ENCODE measurements at places on chromosomes 1 and 21.

GRCh38 chr1:22900451-22900850, 72.2 kb downstream of the LACTBL1 start:
- DNase-seq = peak; percentile 19

- peak; percentile 67 for DNase-seq
These were observed 6.2 kb downstream of the SLC26A9 start for GRCh38 chr1:205936846-205937586.

- no peak for DNase-seq
These were observed 299.3 kb upstream of the VAMP3 start for GRCh38 chr1:7471836-7472235.

DNA sequence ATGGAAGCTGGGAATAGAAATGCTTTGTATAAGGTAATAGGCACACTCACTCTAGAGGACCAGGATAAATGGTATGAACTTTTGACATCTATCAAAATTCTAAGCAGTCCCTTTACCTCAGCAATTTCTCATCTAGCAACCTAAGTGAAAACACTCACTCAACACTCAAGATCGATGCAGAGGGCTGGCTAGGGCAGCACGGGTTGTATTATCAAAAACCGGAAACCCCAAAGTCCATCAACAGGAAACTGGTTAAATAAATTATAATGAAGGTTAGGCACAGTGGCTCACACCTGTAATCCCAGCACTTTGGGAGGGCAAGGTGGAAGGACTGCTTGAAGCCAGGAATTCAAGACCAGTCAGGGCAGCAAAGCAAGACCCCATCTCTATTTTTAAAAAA, 9.4 kb downstream of the USP48 start:
- no peak for DNase-seq

GRCh38 chr1:62070384-62071011, 124.2 kb upstream of the L1TD1 start:
- peak; percentile 10 for DNase-seq

- no peak for DNase-seq
These were observed 355.4 kb downstream of the PLPP3 start for GRCh38 chr1:56223968-56224367.

DNA sequence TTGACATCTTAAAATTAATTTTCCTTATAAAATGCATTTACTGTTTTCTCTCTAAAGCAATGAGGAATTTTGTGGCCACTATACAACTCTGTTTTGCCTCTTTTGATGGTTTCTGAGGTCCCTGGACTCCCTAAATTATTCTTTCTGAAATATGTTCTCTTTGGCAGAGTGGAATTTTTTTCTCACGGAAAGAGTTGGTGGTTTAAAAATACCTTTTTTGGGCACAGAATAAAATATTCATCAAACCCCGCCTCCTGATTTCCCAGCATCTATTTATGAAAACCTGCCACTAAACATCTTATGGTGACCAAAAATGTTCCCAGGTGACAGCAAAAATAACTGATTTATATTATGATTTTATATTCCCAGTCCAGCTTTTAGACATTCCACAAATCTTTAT, 165.3 kb upstream of the SYT6 start:
- DNase-seq = peak; percentile 84

DNA sequence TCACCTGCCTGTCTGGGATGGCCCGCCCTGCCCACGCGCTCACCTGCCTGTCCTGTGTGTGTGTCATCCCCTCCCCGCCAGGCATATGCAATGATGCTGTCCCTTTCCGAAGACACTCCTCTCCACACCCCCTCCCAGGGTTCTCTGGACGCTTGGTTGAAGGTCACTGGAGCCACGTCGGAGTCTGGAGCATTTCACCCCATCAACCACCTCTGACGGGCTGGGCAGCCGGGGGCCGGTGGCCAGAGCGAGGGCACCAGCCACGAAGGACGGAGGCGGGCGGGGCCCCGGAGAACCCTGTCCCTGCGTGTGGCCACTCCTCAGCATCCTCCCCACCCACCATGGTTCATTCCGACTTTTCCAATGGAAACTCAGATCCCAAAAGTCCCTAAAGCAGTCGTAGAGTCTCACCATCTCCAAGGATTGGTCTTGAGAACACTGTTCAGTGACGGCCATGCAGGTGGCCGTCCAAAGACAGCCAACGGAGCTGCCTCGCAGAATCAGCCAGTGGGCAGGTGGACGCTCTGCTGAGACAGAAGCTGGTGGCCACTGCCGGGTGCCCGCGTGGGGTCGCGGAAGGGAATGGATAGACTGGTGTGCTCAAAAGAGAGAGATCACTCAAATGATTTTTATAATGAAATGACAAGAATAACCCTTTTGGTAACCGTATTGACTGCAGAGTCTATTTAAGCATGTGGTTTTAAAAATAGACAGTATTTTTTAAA, 20.7 kb upstream of the ARHGEF16 start:
- DNase-seq = no peak

DNA sequence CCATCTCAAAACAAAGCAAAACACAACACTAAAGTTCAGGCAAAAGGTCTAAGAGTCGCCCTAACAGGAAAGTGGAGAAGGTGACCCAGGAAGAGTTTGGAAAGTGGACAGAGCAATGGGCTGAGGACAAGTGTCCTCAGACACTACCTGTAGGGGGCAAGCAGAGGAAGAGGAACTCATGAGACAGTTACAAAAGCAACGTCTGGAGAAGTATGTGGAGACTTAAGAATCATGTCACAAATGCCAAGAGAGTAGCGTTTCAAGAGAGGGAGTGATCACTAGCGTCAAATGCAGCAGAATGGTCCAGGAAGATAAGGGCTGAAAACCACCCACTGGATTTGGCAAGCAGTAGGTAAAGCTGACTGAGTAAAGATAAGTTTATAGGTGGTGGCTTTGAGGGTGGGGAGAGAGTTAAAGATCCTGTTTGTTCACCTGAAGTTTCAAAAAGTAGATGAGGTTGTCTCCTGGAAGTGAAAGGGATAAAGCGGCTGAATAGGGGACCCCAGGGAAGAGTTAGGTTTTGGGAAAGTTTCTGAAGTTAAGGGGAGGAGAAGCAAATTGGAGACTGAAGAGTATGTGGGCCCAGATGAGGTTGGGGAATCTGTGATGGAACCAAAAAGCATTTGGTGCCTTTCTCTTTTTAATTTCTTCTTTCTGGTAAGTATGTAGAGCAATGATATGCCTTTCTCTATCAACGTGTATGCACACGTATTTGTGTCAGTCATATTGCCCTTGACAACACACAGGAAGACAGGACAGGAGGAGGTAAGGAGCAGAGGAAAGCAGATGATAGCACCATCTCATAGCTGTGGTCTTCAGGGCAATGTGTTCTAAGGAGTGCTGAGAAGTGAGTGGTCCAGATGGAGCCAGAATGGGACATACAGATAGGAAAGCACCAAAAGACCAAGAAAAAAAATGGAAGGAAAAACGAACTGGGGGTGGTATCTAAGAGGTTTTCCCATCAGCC, 3.1 kb downstream of the BSDC1 start:
- DNase-seq = no peak

DNA sequence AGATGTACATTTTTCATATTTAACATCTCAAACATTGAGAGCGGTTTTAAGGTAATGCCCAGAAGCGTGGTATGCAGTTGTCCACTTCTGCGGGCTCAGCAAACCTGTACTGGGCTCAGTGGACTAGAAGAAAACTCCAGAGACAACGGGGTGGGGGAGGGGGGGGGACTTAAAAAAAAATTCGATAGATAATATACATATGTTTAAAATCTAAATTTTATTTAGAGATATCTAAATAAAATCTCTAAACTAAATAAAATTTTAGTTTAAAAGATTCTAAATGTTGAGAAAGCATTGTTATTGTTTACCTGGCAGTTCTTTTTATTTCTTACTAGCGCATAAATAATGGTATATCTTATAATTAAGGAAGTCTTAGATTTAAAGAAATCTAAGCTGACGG, 1.1 kb upstream of the IL12RB2 start:
- DNase-seq = no peak

GRCh38 chr1:10772711-10773110, 23.7 kb downstream of the CASZ1 start:
- no peak for DNase-seq

GRCh38 chr1:228753786-228754360, 18.6 kb downstream of the RHOU start:
- no peak for DNase-seq

DNA sequence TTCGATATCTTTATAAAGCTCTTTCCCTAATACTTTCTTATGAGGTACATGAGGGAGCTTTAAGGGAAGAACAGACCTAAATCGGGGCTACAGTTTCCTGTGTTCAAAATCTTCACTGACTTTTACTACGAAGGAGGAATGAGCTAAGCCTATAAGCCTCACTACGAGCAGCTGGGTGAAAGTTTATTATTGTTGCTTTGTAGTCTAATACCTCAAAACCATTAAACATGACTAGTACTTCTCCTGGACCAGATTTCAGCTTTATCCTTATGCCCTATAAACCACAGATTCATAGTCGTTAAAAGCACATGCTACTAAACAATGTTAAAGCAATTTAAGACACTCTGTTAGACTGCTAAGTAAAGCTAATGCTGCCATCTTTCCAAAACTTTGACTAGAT, 30.2 kb downstream of the NDC1 start:
- DNase-seq = peak; percentile 83

DNA sequence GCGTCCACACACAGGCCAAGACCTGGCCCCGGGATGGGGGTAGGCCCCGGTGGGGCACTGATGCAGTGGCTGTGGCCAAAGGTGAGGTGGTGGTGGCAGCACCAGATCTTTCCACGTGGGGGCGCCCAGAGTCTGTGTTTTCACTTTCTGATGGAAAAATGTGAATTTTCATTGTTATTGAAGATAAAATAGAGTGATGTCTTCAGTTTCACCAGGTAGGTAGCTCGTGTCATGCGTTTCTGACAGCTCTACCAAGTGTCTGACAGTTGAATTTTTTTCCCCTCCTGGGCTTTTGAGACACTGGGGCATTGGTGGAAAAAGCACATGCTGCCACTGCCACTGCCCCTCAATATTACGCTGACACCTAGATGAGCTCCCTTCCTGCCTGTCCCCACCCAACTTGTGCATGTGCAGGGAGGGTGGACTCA, 40.0 kb upstream of the MAGOH start:
- peak; percentile 23 for DNase-seq

DNA sequence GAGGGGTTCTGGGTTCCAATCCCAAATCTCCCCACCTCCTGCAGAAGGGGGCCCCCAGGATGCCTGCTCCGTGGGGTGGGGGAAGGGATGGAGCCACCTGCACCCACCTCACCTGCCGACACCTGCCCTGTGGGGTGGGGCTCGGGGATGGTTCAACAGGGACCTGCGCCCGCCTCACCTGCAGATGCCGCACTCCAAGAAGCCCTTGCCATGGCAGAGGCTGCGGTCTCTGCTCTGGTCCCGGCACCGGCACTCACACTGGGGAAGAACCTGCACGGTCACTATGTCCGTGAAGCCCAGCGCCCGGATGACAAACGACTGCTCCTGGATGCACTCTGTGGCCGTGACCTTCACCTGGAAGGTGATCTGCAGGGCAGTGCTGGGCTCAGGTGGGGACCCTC, 18.1 kb upstream of the PTTG1IP start:
- DNase-seq = no peak

- peak; percentile 97 for DNase-seq
These were observed 20.7 kb upstream of the MFSD2A start for GRCh38 chr1:39933956-39934941.

- no peak for DNase-seq
These were observed 9.5 kb downstream of the UCK2 start for GRCh38 chr1:165836664-165837482.

- DNase-seq = no peak
These were observed 24.2 kb downstream of the OLFML3 start for GRCh38 chr1:114003431-114003830.

GRCh38 chr1:161131523-161132409, 701 bp downstream of the DEDD start:
- peak; percentile 35 for DNase-seq

DNA sequence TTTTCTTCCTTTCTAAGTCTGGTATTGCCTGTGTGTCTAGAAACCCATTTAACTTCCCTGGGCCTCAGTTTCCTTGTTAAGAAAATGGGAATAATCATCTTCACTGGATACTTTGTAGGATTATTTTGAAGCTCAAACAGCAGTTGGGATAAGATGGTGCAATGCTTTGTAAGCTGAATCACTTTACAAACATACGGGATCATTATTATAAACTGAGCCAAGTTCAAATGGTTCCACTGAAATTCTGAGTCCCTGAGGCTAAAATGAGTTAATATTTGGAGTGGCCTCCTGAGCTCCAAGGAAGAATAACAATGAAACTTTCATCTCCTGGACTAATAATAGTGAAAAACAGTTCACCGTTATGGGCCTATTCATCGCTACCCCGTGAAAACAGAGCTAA, 388.0 kb downstream of the PLPP3 start:
- no peak for DNase-seq

DNA sequence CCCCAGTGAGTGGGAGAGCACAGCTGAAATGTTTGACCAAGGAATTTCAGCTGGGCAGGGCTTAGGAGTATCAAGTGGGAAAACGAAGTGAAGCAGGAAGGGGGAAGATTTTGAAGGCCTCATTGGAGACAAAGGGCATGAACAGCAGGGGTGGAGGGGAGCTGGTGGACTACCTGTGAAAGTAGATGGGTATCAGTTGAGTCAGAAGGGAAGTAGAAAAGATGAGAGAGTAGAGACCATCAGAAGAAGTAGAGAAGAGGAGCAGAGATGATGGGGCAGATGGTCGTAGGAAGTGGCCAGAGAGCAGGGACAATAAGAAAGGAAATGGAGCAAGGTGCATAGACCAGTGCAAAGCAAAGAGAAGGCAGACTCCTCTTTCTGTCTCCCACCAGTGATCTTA, 189.0 kb upstream of the RUNX1 start:
- DNase-seq = no peak

- no peak for DNase-seq
These were observed 3.1 kb downstream of the AGO1 start for GRCh38 chr1:35885961-35886558.

DNA sequence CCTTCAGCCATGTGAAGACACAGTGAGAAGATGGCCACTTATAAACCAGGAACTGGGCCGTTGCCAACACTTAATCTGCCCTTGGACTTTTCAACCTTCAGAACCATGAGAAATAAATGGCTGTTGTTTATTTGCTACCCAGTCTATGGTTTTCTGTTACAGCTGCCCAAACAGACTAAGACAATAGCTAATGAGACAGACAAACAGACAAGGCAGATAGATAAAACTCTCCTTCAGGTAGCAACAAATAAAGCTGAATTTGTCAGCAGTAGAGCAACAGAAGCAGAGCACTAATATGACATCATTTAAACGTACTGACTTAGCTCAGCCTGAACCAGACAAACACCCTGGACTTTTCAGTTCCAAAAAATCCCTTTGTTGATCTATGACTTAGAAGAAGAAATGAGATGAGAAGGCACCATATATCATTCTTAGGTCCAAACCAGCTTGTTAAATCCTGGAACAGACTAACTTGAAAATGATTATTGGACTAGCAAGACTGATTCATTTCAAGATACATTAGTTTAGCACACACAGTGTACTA, 27.0 kb downstream of the ZZZ3 start:
- DNase-seq = peak; percentile 24

GRCh38 chr21:25956993-25957714, 213.4 kb downstream of the APP start:
- peak; percentile 85 for DNase-seq

DNA sequence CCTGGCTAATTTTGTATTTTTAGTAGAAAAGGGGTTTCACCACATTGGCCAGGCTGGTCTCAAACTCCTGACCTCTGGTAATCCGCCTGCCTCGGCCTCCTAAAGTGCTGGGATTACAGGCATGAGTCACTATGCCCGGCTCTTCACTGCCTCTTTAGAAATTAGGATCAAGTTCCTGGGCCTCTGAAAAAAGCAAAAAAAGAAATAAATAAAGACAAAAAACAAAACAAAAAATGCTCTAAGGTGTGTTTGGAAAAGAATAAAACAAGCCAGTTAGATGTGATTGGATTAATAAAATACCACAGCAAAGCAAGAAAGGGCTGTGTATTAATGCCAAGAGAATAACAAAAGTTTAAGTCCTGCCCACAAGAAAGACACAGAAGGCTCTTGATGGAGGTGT, 4.2 kb upstream of the ABCB10 start:
- no peak for DNase-seq

Measured in LHCN-M2 (cell line).